ENCODE measurements at places on chromosomes 6 and 20. TPM values are rescaled to one million over a fixed set of nuclear protein-coding genes. Genes with fewer than 3 reads are reported as not detected.

GRCh38 chr6:87879132-87879861 is 168.3 kb upstream of the SPACA1 start:
- no peak for DNase-seq

GRCh38 chr20:38498909-38499308 is 26.3 kb downstream of the RALGAPB start:
- no peak for DNase-seq

SLC17A2 gene
- not detected for total RNA-seq

PKIB gene
- total RNA-seq: 11.8 TPM

SUMO4 gene
- total RNA-seq: 1.4 TPM

All from Calu3 (cell line).